ENCODE measurements at places on chromosomes 1 and 21.

DNA sequence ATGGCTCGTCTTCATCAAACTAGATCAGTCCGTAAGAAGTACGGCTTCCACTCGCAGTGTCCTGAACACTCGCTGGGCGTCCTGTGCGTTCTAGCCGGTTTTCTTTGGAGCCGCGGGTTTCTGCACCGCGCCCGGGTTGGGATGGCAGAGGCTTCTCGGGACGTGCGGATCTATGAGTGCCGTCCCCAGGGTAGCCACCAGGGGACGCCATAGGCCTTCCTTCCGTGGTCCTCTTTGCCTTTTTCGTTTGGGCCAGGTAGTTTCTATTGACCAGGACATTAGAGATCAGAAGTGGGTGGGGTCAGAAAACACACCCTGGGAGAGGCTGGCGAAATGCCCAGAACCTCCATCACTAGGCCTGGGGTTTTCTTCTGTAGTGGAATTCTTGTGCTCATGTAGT is 273.8 kb downstream of the FAM72C start:
- DNase-seq, result peak; percentile 26

- no peak for DNase-seq
Measured at GRCh38 chr1:197761654-197762053, 13.6 kb downstream of the DENND1B start.

DNA sequence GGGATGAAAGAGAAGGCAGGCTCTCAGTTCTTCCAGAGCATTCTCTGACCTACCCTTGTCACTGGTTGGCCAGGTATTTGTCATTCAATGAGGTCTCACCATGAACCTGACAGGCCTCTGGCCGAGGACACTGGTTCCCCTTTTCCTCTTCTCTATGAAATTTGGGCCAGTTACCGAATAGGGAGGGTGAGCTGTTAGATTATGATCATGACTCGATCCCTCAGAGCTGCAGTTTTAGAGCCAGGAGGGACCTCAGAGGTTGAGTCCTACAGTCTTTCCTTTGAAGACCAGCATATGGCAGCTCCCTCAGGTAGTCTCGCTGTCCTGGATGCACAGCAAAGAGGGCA is 29.5 kb upstream of the CLSTN1 start:
- no peak for DNase-seq

GRCh38 chr21:44057960-44058651 is 46.0 kb downstream of the TRAPPC10 start:
- DNase-seq, result no peak
